ENCODE measurements at places on chromosomes 6 and 20.

- DNase-seq: no peak
Measured at GRCh38 chr6:140370976-140371870, 996.8 kb upstream of the CITED2 start.

DNA sequence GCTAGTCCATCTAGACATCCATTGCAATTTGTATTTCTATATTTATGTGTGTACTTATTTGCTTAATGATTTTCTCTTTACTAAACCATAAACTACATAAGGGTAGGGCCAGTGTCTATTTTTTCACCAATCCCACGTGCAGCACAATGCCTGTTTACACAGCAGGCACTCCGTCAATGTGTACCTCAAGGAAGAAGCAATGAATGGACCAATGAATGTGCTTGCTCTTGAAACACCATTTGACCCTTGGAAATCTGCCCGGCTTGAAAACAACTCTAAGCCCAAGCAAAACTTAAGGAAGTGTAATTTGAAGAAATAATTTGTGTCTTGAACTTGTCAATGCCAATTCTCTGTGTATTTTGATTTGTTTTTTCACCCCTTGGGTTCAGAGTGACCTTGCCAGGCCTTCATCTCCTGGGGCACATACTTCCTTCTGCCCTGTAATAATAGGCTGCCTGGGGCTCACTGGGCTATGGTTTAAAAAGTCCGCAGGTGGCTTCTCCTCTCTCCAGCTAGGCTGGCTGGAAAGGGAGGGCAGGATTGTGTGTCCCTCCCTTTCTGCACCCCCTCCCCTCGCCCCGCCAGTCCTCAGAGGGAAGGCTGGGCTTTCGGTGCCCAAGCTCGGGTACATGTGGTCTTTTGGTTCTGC lies 140.8 kb upstream of the ARMC2 start:
- DNase-seq: no peak

DNA sequence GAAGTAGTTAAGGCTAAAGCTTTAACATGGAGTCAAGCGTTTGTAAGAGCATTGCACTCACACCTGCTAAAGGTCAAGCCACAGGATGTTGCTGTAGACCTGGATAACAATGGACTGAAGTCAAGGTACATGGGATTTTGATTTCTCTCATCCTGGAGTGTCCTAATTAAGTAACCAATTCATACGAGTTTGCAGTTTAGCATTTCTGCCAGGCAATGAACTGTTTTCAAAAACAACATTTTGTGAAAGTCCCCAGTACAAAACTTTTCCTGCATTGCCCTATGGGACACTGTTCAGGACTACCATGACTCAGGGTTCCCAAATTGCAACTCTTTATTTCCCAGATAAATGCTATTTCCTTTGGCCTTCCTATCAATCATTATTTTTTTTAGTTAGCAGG lies 17.4 kb upstream of the SIRPB1 start:
- no peak for DNase-seq

- DNase-seq: no peak
Measured at GRCh38 chr6:4599924-4600323, 176.3 kb upstream of the CDYL start.

- no peak for DNase-seq
Measured at GRCh38 chr6:165920896-165921671, 246.6 kb downstream of the TBXT start.

DNA sequence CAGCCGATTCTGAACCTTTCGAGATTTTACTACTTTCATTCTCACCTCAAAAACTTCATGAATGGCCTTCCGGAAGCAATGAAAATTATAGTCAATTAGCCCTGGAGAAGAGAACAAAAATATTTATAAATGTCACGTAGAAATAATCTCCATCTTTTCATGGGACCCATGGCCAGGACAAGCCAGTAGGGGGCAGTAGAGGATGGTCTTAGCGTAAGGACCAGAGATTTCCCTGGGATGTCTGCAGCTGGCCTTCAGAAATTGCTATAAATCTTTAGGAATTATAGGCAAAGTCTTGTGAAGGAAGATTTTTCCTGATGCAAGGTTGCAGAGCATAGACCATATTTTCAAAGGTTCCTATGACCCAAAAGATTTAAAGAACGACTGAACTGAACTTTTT lies 15.6 kb upstream of the UBE2J1 start:
- peak; percentile 82 for DNase-seq

DNA sequence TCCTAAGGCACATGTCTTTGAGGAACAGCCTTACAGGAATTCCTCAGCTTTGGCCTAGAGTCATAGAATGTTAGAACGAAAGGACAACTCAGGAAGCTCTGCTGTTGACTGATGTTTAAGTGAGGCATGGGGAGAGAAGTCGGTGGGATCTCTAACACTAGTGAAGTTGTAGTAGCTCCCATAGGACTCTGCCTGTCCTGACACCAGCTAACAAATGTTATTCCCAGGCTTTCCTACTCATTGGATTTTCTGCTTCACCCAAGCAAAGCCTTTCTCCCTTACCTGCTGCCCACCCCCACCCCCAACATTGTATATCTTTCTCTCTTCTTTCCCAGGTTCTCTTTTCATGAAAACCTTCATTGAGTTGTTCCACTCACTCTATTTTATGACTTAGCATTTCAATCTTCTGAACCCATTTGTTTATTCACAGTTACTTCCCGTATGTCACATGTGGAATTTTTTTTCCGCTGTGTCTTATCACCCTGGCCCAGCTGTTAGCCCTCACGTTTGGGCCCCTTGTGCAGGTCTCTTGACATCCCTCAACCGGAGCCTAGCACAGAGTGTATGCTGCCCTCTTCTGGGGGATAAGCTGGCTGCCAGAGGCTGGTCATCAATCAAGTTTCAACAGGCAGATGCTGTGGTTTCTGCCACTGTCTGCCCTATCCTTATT lies 39.2 kb upstream of the RNF8 start:
- DNase-seq: peak; percentile 57

DNA sequence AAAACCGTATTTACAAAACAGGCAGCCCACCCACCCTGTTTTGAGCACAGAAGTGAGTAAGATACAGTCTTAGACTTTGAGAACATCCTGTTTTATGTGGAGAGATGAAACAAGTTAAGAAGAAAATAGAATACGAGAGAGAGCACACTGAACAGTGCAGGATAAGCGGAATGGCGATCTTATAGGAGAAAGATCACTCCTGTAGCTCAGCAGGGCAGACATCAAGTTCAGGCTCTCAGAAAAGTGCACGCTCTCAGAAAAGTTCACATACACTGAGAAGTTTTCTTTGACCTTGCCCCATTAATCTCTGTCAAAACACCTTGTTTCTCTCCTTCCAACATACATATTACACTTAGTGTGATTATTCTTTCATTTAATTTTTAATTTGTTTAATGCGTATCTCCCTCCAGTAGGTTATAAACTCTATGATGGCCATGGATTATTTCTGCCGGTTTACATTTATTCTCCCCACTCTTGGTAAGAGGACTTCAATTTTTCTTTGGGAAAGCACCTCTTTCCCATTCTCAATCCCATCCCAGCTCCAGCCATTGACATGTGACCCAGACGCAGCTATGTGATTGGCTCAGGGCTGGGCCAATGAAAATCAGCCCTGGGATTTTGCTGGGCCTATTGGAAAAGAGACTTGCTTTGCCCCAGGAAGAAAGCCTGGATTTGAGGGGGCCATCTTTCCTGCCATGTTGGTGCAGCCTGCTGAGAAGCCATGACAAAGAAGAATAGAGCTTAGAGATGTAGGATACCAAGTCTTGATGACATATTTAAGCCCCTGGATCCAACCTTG lies 16.2 kb downstream of the KCNB1 start:
- DNase-seq: no peak

DNA sequence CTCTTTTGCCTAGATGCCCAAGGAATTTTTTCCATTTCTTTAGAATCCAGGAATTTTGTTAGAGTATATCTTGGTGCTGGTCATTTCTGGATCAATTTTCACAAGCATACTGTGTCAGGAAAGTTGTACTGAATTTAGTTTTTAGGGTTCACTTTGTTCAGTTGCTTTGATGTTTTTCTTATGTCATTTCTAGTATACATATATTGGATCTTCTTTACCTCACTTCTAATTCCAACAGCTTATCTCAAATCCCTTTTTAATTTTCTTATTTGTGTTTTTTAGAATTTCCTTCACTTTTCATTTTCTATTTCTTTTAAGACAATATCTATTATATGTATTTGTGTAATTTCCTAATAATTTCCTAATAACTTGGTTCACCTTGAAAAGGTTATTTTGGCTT lies 281.0 kb upstream of the AGPAT4 start:
- no peak for DNase-seq

GRCh38 chr6:15626878-15627674 lies 35.8 kb downstream of the DTNBP1 start:
- DNase-seq: no peak

DNA sequence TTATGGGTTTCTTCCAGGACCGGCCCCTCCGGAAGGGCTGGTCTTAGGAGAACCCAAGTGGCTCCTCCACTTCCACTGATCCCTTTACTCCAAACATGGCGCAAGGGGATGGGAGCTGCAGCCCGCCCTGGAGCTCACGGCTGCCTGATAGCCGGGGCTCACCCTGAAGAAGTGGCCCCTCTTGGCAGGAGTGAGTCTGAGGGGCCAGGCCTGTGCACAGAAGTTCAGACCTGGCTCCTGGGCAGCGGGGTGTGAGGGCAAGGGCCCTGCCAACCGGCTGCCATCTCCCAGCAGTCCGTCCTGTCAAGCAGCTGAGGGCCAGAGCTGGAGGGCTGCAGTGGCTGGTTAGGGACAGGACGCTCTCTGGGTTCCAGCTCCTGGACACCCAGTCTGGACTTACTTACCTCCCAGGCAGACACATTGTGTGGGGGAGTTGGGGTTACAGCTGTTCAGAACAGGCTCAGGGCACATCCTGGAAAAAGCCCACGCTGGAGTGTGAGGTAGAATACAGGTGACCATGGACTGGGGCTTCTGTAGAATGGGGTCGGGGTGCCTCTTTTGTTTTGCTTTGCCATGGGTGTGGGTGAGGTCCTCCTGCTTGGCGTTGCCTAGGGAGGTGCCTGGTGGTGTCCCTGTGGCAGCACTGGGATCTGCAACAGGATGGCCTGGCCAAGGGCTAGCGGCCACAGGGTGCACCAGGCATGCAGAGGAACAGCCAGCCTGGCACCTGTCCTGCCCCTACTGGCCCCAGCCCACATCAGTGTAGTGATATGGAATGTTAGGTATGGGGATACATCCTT lies 88.4 kb downstream of the ASXL1 start:
- no peak for DNase-seq

- DNase-seq: no peak
Measured at GRCh38 chr6:157621406-157621805, 201.6 kb upstream of the SNX9 start.

GRCh38 chr20:58751979-58752378 lies 59.4 kb downstream of the NPEPL1 start:
- no peak for DNase-seq

GRCh38 chr6:142455957-142456589 lies 154.3 kb downstream of the ADGRG6 start:
- no peak for DNase-seq

GRCh38 chr6:106773996-106774629 lies 144.7 kb downstream of the QRSL1 start:
- DNase-seq: no peak

DNA sequence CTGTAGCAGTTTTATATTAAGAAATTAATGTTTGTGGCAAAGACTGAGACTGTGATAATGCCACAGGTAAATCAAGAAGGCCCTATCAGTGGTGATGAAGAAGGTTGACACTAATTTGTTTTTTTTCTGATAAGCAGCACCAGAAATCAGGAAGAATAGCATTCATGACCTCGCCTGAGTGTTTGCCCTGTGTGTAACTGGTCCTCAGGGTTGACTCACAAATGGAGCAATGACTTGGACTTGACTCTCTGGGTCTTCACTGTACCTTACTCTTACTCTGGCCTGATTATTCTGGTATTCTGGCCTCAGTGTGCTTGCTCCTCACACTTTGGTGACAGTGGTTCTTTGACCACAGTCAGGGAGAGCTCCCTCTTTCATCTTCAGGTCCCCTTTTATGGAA lies 243.9 kb downstream of the HAO1 start:
- no peak for DNase-seq

- peak; percentile 56 for DNase-seq
Measured at GRCh38 chr6:151497905-151498304, 4.1 kb downstream of the CCDC170 start.

GRCh38 chr6:156552849-156553248 lies 224.3 kb upstream of the ARID1B start:
- no peak for DNase-seq

DNA sequence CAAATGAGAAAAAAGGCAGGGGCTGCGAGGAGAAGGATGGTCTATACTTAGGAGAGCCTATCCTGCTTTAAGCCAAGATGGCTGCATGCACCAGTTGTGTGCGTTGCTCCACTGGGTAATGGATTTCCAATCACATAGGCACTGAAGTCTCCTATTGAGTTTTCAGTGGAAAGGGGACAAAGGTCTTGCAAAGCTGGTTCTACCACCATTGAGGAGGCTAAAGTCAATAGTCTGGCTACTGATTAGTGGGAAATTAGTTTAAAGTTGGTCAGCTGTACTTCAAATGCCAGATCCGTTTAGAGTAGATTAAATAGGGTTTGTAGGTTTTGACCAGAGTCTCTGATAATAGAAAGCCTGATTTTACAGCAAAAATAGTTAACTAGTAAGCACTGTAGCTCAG lies 104.9 kb downstream of the SESN1 start:
- DNase-seq: no peak

- DNase-seq: no peak
Measured at GRCh38 chr6:16925461-16925860, 164.2 kb upstream of the ATXN1 start.

DNA sequence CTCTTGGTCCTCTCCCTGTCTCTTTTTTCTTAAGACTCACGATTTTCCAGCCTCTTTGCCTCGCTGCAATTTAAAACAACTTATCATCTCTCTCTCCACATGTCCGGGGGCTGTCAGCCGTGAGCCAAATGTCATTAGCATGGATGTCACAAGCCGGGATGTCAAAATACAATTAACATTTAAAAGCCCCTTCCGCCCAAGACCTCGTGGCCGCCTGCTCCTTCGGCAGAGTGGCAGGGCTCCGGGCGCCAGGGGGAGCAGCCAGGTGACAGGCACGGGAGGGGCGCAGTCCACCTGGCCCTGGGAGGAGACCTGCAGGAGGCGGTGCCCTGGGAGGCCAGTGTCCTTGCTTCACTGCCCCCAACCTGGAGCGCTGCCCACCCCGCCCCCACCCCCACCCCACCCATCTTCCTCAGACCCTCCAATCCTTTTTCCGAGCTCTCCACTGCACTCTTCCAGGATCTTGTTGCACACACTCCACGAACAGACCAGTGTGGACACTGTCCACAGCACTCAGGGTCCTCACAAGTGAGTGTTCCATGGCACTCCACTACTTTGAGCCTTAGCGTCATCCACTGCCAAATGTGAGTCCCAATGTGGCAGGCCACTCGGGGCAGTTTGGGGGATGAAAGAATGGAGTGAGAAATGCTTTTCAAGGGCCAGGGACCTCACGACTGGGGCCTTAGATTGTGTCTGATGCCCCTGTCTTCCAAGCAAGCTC lies 5.6 kb upstream of the GRM4 start:
- no peak for DNase-seq

GRCh38 chr20:54268941-54269340 lies 61.1 kb downstream of the PFDN4 start:
- no peak for DNase-seq
